Adipose tissue (tissue), 3 donors: ENCODE measurements at places on chromosomes 4 and X. TPM values are rescaled to one million over a fixed set of nuclear protein-coding genes. Genes with fewer than 3 reads are reported as not detected.

Gene FGF2
- polyA plus RNA-seq: 16.7 TPM

Gene MAOA
- 121 TPM for polyA plus RNA-seq

Gene GAGE12J
- not detected for polyA plus RNA-seq

Gene C4orf50
- polyA plus RNA-seq: 0.01 TPM

Gene SLC10A4
- 0.12 TPM for polyA plus RNA-seq

Gene ADGRG4
- polyA plus RNA-seq: 0.11 TPM

Gene GAGE12E
- not detected for polyA plus RNA-seq

Gene LEF1
- polyA plus RNA-seq: 1.7 TPM

Gene CWH43
- polyA plus RNA-seq: not detected

Gene HHIP
- polyA plus RNA-seq: 3.8 TPM

Gene SSX2
- polyA plus RNA-seq: not detected

Gene ARL9
- polyA plus RNA-seq: not detected

Gene ABCG2
- polyA plus RNA-seq: 0.89 TPM

Gene CT45A10
- polyA plus RNA-seq: not detected

Gene SUPT20HL1
- not detected for polyA plus RNA-seq

Gene SMIM43
- polyA plus RNA-seq: not detected

Gene GPRASP2
- polyA plus RNA-seq: 4.0 TPM

Gene VCX3A
- polyA plus RNA-seq: 0.10 TPM

Gene BMPR1B
- polyA plus RNA-seq: 0.48 TPM

Gene ETDA
- polyA plus RNA-seq: not detected

Gene COX7B2
- not detected for polyA plus RNA-seq

Gene AKAP4
- polyA plus RNA-seq: not detected
